ENCODE measurements at places on chromosomes 2 and 18. TPM values are rescaled to one million over a fixed set of nuclear protein-coding genes. Genes with fewer than 3 reads are reported as not detected.

The SERPINB10 gene
- 0.17 TPM for polyA plus RNA-seq

The DPYSL5 gene
- polyA plus RNA-seq: 226 TPM

The ANKRD62 gene
- 0.14 TPM for polyA plus RNA-seq

The C2orf80 gene
- polyA plus RNA-seq: 31.0 TPM

The SP5 gene
- polyA plus RNA-seq: 1.7 TPM

The CCDC178 gene
- 2.2 TPM for polyA plus RNA-seq

The SERPINB4 gene
- not detected for polyA plus RNA-seq

The IL1RN gene
- 0.24 TPM for polyA plus RNA-seq

The CMPK2 gene
- 7.5 TPM for polyA plus RNA-seq

The ABCG8 gene
- polyA plus RNA-seq: 1.2 TPM

The TWSG1 gene
- 32.5 TPM for polyA plus RNA-seq

The GREB1 gene
- 12.8 TPM for polyA plus RNA-seq

The ITPRIPL1 gene
- polyA plus RNA-seq: 1.4 TPM

The CD302 gene
- 6.6 TPM for polyA plus RNA-seq

The FIGN gene
- 8.1 TPM for polyA plus RNA-seq

The MOGAT1 gene
- polyA plus RNA-seq: not detected

The MYO7B gene
- 20.0 TPM for polyA plus RNA-seq

The KLHL30 gene
- 0.14 TPM for polyA plus RNA-seq

The ZC3H8 gene
- 17.4 TPM for polyA plus RNA-seq

The ASB18 gene
- 0.06 TPM for polyA plus RNA-seq

The CCDC138 gene
- 13.7 TPM for polyA plus RNA-seq

The CD8B2 gene
- 0.59 TPM for polyA plus RNA-seq

The CIDEA gene
- 1.0 TPM for polyA plus RNA-seq

The SGO2 gene
- polyA plus RNA-seq: 6.8 TPM

The BCL2L11 gene
- 17.7 TPM for polyA plus RNA-seq
